ENCODE measurements at places on chromosomes 5 and 9. TPM values are rescaled to one million over a fixed set of nuclear protein-coding genes. Genes with fewer than 3 reads are reported as not detected.

The NFIB gene
- 145 TPM for total RNA-seq

The TLR4 gene
- 5.6 TPM for total RNA-seq

The RPS14 gene
- 4,490 TPM for total RNA-seq

The BNC2 gene
- total RNA-seq: 4.0 TPM

The ZNF483 gene
- 1.4 TPM for total RNA-seq

The GABRG2 gene
- not detected for total RNA-seq
